ENCODE measurements at places on chromosomes 7 and 10. TPM values are rescaled to one million over a fixed set of nuclear protein-coding genes. Genes with fewer than 3 reads are reported as not detected.

Gene SDK1
- total RNA-seq: 1.8 TPM

Gene CTAGE8
- not detected for total RNA-seq

Gene LBX1
- total RNA-seq: 1.1 TPM

Gene GPR158
- total RNA-seq: 7.3 TPM

Gene CLRN3
- total RNA-seq: not detected

Gene LCOR
- 15.8 TPM for total RNA-seq

Gene CUZD1
- not detected for total RNA-seq

Gene PAX4
- total RNA-seq: not detected

Gene EBF3
- not detected for total RNA-seq

Gene PSD
- not detected for total RNA-seq

Gene TMEM140
- 1.9 TPM for total RNA-seq

Gene PHKG1
- not detected for total RNA-seq

Gene TRA2A
- 27.5 TPM for total RNA-seq

Gene SFTPA1
- total RNA-seq: not detected

Gene SPACDR
- total RNA-seq: 0.60 TPM

Gene NEUROG3
- total RNA-seq: not detected

Gene ADGRA1
- total RNA-seq: 0.43 TPM

Gene FAM20C
- 27.1 TPM for total RNA-seq

Gene ASNS
- 24.0 TPM for total RNA-seq
